ENCODE measurements at places on chromosomes 3 and 15.

DNA sequence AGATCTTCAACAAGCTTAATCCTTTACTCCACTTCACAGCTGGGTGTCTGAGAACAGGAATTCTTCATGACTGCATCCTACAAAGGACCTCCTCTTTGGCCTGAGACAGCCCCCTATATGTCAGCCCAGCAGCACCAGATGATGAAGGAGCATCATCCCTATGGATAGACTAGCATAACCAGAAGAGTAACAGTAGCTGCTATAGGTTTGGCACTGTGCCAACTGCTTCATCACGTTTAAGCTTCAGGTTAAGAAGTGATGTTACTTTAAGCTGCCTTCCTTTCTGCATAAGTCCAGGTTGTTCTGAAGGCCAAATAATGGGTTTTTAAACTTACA is 50.6 kb downstream of the CMSS1 start:
- DNase-seq, result peak; percentile 27

GRCh38 chr3:143628971-143629370 is 219.3 kb downstream of the SLC9A9 start:
- DNase-seq, result no peak

DNA sequence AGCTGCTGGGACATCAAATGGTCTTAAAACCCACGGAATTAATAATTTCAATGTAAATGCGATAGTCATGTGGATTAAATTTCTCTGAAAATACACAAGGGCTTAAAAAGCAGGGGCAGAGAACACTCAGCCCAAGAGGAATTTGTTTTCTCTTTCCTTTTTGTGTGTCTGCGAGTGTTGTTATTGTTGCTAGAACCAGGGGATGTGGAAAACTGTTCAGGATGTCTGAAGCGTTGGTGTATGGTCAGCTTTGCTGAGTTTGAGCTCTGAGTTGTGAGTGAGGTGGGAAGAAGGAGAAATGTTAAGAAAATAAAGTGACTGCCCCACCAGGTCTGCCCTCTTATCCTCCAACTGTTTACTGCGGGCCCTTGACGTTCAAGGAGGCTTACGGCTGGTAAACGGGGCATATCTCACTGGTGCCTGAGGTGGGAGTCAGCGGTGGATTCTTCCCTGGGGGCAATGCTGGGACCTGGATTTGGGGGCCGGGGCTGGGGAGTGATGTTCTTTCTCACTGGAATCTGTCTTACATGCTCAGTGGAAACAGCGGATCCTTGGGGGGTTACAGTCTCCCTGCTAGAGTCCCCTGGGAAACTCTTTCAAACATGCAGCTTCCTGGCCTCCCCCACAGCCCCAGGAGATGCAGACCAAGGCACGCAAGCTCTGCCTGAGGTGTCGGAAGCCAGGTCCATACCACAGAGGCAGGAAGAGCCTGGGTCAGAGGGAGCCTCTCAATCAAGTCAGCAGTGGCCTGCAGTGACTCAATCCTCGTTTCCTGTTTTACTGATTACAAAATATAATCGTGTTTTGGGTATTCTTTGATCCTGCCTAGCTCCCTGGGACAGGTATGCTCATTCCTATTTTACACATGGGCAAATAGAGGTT is 41.8 kb downstream of the ITGA11 start:
- no peak for DNase-seq

DNA sequence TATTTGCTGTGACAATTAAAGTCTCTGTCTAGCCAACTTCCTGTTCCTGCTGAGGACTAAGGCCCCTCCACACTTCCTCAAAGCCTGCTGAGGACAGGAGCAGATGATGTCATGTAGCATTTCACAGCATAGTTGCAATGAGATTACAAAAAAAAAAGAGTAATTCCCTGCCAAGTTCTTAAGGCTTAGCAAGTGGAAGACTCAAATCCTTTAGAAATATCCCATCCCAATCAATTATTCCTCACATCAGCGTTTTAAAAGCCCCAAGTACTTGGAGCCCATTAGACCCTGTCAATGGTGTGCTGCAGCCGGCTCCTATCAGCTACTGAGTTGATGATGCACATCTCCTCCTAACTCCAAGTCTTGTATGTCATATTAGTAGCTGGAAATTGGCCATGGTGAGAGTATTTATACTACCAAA is 51.7 kb downstream of the TRANK1 start:
- no peak for DNase-seq

- no peak for DNase-seq
These were observed 172.4 kb downstream of the KLHL25 start for GRCh38 chr15:85622221-85622831.

GRCh38 chr3:68088216-68088615 is 433.8 kb upstream of the SUCLG2 start:
- DNase-seq, result no peak

GRCh38 chr3:116270056-116270455 is 175.2 kb downstream of the LSAMP start:
- DNase-seq, result no peak

GRCh38 chr3:71589132-71589531 is 5.6 kb upstream of the FOXP1 start:
- DNase-seq, result no peak

GRCh38 chr3:43288366-43288765 is 2.0 kb downstream of the SNRK start:
- DNase-seq, result no peak

- DNase-seq, result peak; percentile 62
These were observed 34.3 kb downstream of the CCR3 start for GRCh38 chr3:46276497-46277099.

DNA sequence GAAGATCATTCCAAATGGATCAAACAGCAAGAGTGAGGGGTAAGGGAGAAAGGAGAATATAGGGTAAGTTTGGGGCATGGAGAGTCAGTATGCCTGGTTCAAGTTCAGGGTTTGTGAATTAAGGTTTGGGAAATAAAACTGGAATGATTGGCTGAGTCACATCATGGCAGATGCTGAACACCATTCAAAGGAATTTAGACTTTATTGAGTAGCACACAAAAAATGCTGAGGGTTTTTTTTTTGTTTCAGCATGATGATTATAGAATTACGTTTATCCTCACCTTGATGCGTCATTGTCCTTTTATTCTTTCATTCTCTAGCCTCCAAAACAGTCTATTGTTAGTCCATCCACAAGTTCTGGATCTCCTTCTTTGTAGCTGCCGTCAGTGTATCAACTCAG is 220.0 kb upstream of the UMPS start:
- DNase-seq, result no peak

GRCh38 chr15:99467338-99467720 is 98.5 kb upstream of the MEF2A start:
- DNase-seq, result no peak

GRCh38 chr15:88529021-88529630 is 17.4 kb downstream of the DET1 start:
- DNase-seq, result no peak

DNA sequence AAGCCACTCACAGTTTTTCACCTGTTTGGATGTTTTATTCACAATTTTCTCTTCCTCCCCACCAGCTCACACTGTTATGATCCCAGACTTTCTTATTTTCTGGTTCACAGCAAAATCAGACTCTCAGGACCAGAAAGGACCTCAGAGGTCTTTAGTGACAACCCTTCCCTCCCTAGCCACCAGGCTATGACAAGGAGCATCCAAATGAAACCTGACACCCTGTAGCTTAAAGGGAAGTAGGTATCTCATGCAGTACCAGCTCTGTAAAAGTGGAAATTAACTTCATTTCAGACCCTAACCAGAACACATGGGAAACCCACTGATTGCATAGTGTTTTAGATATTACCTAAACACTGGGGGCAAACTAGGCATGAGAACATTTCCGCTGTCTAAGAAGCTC is 45.3 kb downstream of the ATP13A5 start:
- no peak for DNase-seq

GRCh38 chr15:59401824-59402569 is 29.3 kb upstream of the MYO1E start:
- no peak for DNase-seq

DNA sequence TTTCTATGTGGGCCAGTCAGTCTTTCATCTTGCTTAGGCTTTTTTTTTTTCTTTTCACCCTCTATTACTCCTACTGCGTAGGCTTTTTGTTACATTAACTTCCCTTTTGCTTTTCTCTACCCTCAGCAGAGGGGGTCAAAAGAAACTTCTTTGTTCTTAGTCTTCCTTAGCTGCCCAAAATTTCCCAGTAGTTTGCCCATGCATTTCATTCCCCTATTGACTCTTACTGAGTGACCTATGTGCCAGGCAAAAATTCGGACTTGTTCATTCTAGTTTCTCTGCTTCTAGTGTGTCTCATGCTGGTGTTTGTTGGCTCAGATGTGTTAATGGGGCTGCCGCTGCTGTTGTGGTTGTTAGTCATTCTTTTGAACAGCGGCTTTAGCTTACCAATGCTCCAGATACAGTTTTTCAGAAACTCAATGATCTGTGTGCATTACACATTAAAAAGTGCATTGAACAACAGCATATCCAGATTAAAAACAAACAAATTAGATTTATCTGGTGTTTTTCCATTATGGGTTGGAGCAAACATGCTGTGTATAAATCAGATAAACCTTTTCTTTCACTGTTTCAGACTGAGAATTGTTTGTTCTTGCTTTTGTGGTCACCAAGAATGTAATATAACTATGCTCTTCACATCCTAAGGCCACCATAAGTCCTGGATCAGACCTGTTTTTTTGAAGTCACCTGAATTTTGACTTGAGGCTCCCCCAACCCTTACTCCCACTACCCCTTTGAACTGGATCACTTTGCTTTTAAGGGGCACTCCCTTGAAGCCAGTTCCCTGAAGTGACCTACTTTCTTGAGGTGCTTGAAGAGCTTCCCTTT is 43.1 kb downstream of the PDE8A start:
- no peak for DNase-seq

- no peak for DNase-seq
These were observed 8.8 kb upstream of the DPPA4 start for GRCh38 chr3:109346099-109346498.

DNA sequence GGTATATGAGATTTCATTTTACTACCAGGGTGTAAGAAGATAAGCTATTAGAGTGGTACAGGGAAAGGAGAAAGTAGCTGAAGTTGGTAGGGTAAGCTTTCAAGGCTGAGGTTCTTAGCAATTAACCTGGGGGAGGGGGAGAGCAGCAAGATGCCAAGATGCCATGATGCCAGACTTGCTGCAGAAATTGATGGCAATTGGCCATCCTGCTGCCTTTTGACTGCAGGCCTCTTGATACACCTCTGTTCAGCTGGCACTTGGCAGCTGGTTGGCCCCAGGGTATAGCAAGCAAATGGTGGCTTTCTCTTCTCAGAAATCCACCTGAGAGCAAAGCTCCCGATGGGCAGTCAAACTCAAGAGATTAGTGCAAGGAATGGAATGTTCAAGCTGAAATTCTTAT is 21.4 kb upstream of the DPH6 start:
- DNase-seq, result no peak

DNA sequence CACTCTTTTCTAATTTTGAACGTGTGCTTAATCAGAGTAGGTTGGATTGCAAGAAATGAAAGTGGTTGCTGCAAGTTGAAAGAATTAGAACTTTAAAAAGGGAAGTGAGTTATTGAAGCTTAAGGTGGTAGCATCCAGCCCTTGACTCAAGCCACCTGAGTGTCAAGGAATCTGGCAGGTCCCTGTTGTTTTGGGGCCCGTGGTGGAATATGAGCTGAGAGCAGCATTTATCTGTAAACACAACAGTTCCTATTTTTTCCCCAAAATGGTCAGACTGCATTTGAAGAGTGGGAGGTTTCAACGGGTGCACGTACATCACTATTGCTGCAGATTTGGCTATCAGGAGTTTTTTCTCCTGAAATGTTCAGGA is 1.7 kb downstream of the ITPR1 start:
- DNase-seq, result no peak

DNA sequence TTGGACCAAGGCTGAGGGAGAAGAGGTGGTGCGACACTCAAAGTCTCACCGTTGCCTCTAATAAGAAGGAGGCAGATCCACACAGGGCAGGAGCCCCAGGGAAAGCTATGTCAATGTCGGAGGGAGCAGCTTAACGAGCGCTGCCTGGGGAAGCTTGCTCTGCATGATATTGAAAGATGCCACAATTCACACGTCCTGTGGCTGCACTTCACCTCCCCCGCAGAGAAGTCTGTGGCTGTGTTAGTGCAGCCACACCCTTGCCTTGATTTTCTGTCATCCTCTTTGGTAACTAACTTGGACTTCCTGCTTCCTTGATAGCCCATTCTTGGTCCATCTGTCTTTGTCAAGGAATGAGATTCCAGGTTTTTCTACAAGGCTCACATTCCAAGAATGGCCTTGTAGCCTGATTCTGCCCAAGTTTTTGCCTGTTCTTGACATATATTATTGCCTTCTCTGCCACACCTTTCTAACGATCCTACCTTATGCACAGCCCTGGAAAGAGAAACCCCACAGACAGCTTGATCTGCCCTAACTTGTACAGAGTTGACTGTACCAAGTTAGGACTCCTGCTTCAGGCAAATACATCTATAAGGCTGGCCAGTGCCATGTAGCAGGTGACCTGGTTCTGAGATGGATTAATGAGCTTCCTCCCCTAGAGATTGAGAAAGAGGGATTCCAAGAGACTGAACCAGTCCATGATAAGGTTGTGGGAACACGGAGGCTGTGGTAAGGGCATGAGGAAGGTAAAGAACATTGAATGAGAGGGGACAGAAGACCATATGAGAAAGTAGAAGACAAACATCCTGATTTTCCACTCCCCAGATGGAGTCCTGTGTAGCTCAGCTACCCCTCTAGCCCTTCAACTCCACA is 153.0 kb upstream of the WNT5A start:
- DNase-seq, result no peak

DNA sequence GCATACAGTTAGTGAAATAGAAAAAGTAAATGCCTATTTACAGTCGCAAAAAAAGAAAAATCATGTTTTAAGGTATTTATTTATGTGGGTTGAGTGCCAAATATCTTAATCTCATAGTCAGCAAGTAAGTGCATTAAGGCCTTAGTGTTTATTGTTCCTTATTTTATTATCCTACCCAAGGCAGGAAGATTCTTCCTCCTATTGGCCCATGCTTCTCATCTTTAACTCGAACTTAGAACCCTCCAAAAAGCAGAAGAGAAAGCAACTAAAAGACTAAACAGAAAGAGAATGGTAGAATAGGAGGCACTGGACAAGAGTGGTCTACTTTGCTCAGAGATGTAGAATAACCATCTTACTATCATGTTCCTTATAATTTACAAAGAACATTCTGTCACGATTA is 7.5 kb downstream of the RFX7 start:
- no peak for DNase-seq

DNA sequence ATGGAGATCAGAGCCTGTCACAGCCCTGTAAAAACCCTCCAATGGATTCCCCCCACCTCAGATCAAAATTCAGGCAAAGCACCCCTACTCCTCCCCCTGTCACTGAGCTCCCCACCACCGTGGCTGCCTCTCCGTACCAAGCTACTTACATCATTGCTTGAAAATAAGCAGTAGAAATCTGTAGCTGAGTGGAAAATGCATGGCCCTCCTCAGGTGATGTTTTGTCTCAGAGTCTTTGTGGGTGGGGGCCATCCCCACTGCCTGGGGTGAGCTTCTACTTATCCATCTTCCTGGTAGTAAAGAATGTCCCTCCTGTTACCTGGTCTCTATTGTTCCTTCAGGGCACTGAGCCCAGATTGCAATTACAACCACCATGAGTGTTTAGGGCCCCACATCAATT is 34.5 kb downstream of the SLCO2A1 start:
- no peak for DNase-seq

DNA sequence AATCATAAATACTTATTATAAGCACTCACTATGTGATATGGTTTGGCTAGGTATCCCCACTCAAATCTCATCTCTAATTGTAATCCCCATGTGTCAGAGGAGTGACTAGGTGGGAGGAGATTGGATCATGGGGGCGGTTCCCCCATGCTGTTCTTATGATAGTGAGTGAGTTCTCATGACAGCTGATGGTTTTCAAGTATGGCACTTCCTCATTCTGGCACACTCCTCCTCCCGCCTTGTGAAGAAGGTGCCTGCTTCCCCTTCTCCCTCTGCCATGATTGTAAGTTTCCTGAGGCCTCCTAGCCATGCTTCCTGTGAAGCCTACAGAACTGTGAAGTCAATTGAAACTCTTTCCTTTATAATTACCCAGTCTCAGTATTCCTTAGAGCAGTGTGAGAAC is 53.3 kb upstream of the CHMP2B start:
- no peak for DNase-seq

All from NT2/D1 (cell line).